ENCODE measurements at places on chromosomes 6 and 20.
A peak's percentile ranks its signal among the peaks of the same experiment; 100 is the strongest.

- peak overlapping the region; percentile 53 for H3K27ac ChIP-seq
- no peaks in the 10 kb centered on the region for H3K36me3 ChIP-seq
- peaks cover 7% of the 10 kb centered on the region for H3K4me1 ChIP-seq
- no peak overlapping the region for H3K4me3 ChIP-seq
- peak; percentile 81 for DNase-seq
Measured at GRCh38 chr6:32244946-32245398, 21.1 kb upstream of the NOTCH4 start.

DNA sequence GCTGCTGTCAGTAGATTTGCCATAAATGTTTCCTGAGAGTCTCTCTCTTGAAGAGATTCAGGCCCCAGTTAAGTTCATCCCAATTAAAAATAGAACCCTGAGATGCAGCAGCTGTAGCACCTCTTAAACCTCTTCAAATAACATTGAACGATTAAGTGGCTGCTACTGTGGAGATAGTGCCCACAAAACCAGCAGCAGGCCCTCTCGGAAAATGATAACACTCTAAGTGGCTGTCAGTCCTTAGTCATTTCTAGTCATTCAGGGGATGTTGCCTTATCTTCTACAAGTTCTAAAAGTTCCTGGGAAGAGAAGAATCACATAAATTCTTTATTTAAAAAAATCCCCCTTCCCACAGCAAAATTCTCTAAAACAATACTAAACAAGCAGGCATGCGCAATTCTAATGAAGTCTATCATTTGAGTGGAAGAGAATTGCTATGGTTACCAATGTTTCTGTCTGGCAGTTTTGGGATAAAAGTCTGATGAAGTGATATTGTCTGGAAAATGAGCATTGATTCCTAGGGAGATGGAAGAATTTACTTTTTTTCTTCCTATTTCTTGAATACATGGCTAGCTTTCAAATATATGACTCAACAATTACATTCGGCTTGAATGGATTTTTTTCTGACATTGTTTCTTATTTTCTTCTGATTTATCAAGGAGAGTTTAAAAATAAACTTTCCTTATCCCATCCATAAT is 131.9 kb downstream of the TRMT11 start:
- no peak overlapping the region for H3K27ac ChIP-seq
- H3K4me1 ChIP-seq: no peaks in the 10 kb centered on the region
- H3K36me3 ChIP-seq: no peaks in the 10 kb centered on the region
- H3K4me3 ChIP-seq: no peak overlapping the region

- no peak overlapping the region for H3K4me3 ChIP-seq
- H3K36me3 ChIP-seq: no peaks in the 10 kb centered on the region
- no peak for DNase-seq
- no peak overlapping the region for H3K27ac ChIP-seq
- H3K4me1 ChIP-seq: peaks cover 42% of the 10 kb centered on the region
- H3K27me3 ChIP-seq: peaks cover 100% of the 10 kb centered on the region
Measured at GRCh38 chr6:1615151-1615852, 5.6 kb downstream of the FOXC1 start.

- no peaks in the 10 kb centered on the region for H3K36me3 ChIP-seq
- no peaks in the 10 kb centered on the region for H3K27me3 ChIP-seq
- no peak overlapping the region for H3K4me3 ChIP-seq
- H3K27ac ChIP-seq: no peak overlapping the region
Measured at GRCh38 chr6:2203264-2203663, 42.1 kb downstream of the GMDS start.

GRCh38 chr6:7917729-7918128 is 7.1 kb upstream of the TXNDC5 start:
- H3K4me1 ChIP-seq: no peaks in the 10 kb centered on the region
- no peaks in the 10 kb centered on the region for H3K27me3 ChIP-seq
- H3K36me3 ChIP-seq: no peaks in the 10 kb centered on the region
- H3K4me3 ChIP-seq: no peak overlapping the region
- no peak overlapping the region for H3K27ac ChIP-seq

GRCh38 chr6:1703091-1703855 is 93.6 kb downstream of the FOXC1 start:
- no peak for DNase-seq
- no peaks in the 10 kb centered on the region for H3K27me3 ChIP-seq
- H3K27ac ChIP-seq: no peak overlapping the region
- H3K4me3 ChIP-seq: no peak overlapping the region
- no peaks in the 10 kb centered on the region for H3K36me3 ChIP-seq

- no peaks in the 10 kb centered on the region for H3K36me3 ChIP-seq
- H3K27me3 ChIP-seq: no peaks in the 10 kb centered on the region
- H3K4me3 ChIP-seq: no peak overlapping the region
- no peak overlapping the region for H3K27ac ChIP-seq
- no peaks in the 10 kb centered on the region for H3K4me1 ChIP-seq
- DNase-seq: no peak
Measured at GRCh38 chr6:16600701-16601100, 160.6 kb downstream of the ATXN1 start.

GRCh38 chr6:133610971-133611370 is 277.9 kb upstream of the TCF21 start:
- no peaks in the 10 kb centered on the region for H3K36me3 ChIP-seq
- H3K4me3 ChIP-seq: no peak overlapping the region

DNA sequence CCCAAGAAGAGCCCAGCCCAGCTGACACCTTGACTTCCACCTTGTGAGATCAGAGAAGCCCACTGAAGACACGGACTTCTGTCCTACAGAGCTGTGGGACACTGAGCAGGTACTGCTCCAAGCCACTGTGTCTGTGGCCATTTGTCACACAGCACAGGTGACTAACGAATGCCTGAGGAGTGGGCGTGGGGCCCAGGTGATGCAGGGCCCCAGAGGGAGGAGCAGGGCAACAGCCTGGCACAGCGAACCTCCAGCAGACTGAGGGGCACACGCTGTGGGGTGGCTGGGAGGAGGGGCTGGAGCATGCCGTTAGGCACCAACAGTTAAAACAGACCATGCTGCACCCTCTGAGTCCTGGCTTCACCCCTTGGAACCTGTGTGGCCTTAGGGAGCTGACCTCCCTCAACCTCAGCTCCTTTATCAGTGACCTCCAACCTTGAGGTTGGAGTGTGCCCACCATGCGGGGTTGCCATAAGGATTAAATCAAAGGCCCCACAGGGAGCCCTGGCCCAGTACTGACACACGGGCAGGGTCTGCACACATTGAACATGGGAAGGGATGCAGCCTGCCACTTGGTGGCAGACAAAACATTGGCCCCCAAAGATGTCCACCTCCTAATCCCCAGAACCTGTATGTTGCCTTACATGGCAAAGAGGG is 119.9 kb upstream of the CST7 start:
- H3K36me3 ChIP-seq: no peaks in the 10 kb centered on the region
- DNase-seq: no peak

- no peak for DNase-seq
- no peaks in the 10 kb centered on the region for H3K36me3 ChIP-seq
- no peaks in the 10 kb centered on the region for H3K27me3 ChIP-seq
- no peak overlapping the region for H3K4me3 ChIP-seq
Measured at GRCh38 chr6:74222768-74223333, 526.8 kb downstream of the CD109 start.
